A172 (cell line): ENCODE measurements at places on chromosomes 1 and 21.

GRCh38 chr1:21670059-21670881 lies 1.1 kb upstream of the RAP1GAP start:
- DNase-seq = no peak

GRCh38 chr1:53643041-53643880 lies 95.7 kb downstream of the GLIS1 start:
- DNase-seq = no peak

DNA sequence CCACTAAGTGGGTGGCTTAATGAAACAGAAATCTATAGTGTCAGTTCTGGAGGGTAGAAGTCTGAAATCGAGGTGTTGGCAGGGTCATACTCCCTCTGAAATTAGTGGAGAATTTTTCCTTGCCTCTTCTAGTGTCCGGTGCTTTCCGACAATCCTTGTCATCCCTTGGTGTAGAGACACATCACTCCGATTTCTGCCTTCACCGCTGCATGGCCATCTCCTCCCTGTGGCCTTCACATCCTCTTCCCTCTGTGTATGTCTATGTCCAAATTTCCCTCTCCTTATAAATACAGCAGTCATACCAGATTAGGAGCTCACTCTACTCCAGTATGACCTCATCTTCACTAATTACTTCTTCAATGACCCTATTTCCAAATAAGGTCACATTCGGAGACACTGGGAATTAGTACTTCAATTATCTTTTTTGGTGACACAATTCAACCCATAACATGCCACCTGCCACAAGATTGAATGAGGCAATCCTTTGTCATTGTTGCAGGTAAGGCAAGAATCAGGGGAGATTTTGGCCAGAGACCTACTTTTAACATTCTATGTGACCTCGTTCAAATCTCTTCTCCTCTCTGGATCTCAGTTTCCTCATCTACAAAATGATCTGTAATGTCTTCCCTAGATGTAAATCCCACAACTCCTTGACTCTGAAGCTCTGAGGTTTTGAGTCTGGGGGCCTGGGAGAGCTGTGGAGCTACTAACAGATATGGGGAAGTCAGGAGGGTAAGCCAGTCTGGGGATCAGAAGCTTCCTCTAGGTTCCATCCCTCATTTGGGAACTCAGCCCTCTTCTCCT lies 16.1 kb downstream of the NAV1 start:
- no peak for DNase-seq

GRCh38 chr21:35988416-35989137 lies 71.7 kb downstream of the SETD4 start:
- DNase-seq = no peak

- DNase-seq = no peak
Observed at GRCh38 chr1:48610628-48611542, 138.9 kb upstream of the SPATA6 start.

DNA sequence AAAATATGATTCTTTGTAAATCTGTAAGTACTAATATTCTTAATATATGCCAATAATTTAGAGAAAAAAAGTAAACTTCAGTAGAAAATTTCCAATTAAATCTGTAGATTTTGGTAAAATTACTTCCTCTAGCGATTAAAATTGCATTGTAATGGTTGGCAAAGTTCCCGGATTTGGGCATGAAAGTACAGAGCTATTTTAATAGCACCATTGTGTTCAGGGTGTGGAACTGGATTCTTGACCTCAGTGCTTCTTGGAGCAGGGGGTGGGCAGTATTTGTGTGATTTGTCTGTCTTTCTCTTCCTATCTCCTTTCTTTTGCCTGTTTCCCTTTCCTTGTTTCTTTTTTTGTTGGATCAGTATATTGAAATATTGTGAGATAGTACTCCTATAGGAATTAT lies 72.1 kb downstream of the DNM3 start:
- peak; percentile 67 for DNase-seq

DNA sequence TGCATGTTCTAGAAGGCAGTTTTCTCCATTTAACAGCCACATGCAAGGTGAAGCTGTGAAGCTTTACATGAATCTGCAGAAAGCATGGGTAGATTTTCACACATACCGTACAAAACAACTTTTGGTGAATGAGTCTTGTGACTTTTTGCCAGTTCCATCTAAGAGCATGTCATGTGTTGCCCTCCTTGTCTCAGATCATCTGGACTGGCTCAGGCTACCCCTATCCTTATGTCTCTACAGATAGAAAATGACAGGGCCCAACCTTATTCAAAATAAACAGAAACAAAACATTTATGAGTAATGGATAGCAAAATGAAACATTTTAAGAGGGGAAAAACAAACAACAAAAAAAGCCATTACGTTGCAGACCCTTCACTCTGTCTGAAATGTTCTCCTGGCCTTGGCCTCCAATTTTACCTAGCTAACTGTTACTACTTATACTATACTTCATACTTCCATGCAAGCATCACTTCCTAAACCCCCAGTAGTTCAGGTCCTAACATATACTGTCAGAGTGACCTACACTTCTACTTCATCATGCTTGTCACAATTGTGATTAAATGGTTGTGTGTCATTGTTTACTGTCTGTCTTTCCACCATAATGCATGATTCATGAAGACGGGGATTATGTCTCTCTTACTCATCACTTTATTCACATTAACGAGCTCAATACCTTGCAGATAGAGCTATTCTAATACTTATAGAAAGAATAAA lies 39.0 kb downstream of the LRRC8C start:
- DNase-seq = peak; percentile 37

- DNase-seq = no peak
Observed at GRCh38 chr21:29711236-29711635, 228.6 kb downstream of the GRIK1 start.

DNA sequence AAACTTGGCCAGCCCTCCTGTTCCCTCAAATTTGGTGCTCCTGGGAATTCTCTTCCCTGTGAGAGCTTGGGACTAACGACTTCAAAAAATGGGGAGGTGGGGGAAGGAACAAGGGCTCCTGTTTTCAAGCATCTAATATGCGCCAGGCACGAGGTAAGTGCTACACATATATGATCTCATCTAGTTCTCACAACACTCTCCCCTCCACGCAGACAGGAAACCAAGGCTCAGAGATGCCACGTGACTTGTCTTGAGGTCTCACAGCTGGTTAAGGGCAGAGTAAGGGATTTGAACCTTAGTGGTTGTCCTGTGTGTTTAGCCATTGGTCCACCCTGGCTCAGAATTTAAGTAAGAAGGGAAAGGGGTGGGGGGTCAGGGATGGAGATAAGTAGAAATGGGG lies 125.9 kb downstream of the DMRTB1 start:
- no peak for DNase-seq

DNA sequence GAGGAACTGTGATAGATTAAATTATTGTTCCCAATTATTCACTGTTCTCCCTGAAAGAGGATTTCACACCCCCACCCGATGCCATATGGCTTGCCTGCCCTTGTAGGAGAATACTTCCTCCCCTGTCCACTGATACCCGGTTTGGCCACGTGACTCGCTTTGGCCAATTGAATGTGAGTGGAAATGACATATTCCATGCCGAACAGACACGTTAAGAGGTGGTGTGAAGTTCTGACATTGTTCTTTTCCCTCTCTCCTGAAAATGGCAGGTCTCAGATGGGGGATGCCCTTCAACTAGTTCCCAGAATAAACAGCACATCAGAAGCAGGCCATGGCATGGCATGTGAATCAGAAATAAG lies 5.3 kb downstream of the STUM start:
- no peak for DNase-seq

- DNase-seq = no peak
Observed at GRCh38 chr21:38269576-38269936, 12.8 kb downstream of the KCNJ15 start.

DNA sequence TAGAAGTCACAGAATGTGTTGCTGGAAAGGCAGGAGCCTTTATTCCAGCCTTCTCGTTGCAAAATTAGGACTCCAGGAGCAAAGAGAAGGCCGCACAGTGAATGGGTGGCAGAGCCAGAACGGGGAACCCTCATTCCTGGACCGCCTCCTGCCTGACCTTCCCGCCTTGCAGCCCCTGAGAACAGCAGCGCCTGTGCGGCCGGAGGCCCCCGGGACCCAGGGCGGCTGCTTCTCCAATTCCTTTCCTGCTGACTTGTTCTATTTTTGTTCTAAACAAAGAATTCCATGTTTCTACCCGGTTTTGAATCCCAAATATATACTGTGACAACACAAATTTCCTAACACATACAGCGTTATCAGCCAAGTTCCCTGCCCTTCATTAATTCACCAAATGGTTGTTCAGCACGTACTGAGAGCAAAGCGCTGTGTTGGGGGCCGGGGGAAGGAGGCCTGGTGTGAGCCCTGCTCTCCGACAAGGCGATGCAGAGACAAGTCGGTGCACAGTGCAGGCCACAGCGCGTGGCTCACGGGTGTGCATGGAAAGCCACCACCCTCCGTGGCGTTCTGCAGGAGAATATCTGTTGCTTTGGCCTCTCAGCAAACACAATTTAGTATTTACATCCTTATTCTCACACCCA lies 31.9 kb upstream of the COL6A2 start:
- no peak for DNase-seq

DNA sequence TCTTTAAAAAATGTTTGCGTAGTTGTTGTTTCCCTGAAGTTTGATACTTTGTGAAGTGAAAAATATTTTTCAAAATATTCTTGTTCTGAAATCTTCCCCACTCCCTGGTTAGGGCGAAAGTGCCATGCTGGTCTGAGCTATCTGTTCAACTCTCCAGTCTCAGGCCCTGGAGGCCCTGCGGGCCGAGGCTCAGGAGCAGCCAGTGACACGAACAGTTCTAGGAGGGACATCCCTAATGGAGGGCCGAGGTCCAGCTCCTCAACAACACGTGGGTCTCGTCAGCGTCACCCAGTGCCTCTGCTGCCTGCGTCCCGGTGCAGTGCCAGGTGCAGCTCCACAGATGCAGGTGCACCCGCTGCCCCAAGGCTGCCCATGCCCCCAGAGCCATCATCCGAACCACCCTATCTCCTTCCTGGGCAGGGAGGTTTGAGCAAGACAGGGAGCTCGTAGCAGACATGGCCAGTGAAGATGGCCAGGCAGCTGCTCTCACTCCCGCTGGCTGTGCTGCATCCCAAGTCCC lies 69.7 kb upstream of the COL6A1 start:
- no peak for DNase-seq

DNA sequence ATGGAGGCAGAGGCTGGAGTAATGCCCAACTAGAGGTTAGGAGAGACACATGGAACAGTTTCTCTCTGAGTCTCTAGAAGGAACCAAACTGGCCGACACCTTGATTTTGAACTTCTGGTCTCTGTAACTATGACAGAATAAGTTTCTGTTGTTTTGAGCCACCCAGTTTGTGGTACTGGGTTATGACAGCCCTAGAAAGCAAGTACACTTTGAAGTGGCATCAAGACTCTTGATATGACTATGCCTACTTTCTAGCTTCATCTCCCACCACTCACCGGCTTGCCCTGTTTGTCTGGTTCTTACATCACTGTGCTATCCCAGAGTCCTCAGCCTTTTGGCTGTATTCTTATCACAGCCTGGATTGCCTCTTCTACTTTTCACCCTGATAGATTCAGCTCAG lies 230.3 kb upstream of the USP24 start:
- DNase-seq = no peak

- peak; percentile 27 for DNase-seq
Observed at GRCh38 chr1:54359393-54360162, 46.6 kb downstream of the SSBP3 start.

- DNase-seq = no peak
Observed at GRCh38 chr1:218829097-218829496, 344.6 kb upstream of the LYPLAL1 start.

- peak; percentile 35 for DNase-seq
Observed at GRCh38 chr1:20739225-20739624, 6.7 kb upstream of the SH2D5 start.

GRCh38 chr1:239909898-239910297 lies 181.8 kb upstream of the FMN2 start:
- DNase-seq = no peak
